ENCODE measurements at places on chromosomes 13 and 19. TPM values are rescaled to one million over a fixed set of nuclear protein-coding genes. Genes with fewer than 3 reads are reported as not detected.

DNA sequence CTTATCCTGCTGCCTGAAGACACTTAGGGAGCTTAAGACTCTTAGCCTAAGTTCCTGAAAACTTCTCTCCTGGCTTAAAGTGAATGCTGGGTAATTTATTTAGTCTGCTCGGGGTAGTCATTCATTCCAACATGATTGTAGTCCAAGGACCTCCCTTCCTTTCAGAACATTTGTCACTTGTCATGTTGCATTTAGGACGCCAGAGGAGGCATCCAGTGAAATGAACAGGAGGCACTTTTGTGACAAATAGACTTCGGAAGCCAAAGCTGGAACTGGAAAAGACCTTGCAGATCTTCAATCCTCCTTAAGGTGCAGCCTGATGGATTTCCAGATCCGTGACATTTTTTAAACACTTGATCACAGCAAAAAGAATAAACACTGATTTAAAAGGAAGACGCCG is 95.1 kb downstream of the DNAJC15 start:
- DNase-seq: no peak

DNA sequence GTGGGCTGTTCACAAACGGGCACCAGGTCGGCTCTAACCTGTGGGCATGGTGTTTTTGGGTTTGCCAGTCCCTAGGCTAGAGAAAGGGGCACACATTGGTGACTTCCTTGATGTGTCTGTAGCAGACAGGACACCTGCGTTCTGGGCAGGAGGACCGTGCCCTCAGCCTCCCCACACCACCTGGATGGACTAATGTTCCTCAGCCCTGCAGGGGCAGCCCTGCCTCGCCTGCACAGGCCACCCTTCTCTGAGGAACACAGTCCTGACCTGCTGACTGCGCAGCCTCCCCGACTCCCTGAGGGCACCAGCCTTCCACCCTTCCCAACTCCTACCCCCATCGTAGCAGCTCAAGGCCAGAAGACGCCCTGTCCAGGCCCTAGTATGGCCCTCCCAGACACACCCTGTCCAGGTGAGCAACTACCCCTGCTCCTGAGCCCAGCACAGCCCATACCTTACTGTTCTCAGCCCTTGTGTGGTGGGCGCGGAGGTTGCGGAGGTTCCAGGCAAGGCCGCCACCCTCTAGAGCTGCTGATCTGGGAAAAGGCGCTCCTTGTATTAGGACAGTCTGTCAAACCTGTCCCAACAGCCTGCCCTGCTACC is 55.7 kb downstream of the GGACT start:
- DNase-seq: no peak

- DNase-seq: no peak
These were observed 118.3 kb downstream of the SHISA2 start for GRCh38 chr13:25933520-25933919.

TCF3 gene
- 199 TPM for total RNA-seq

IZUMO2 gene
- not detected for total RNA-seq

CEACAM5 gene
- total RNA-seq: not detected

DNA sequence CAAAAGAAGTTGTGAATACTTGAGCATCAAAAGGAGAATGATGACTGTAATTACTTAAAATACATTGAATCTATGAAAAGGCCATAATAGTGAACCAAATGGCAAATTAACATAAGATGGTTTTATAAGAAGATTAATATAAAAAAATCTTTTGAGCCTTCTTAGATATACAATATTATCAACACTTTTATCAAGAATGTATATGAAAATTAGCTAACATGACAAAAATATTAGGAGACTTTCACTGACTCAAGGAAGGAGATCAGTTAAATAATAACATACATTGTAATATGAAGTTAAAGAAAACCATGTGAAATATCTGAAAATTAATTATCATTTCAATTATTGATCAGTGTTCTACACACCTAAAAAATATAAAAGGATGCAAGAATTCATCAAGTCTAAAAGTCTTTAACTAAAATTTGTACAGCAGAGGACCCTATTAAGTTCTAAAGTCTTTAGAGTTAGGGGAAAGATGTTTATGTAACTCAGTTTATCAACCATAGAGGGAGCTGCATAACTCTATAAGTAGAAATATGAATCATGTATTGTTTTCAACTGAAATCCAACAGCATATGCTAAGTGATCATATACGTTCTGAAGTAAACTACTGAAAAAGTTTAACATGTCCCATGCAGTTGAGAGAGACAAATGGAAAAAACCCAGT is 756.1 kb upstream of the MIR17HG start:
- DNase-seq: no peak

MBD3L2 gene
- not detected for total RNA-seq

CGB2 gene
- 1.9 TPM for total RNA-seq

C19orf12 gene
- 39.9 TPM for total RNA-seq
